Sigmoid colon (tissue), 7 donors: ENCODE measurements at places on chromosomes 3 and 15. TPM values are rescaled to one million over a fixed set of nuclear protein-coding genes. Genes with fewer than 3 reads are reported as not detected.

The RYR3 gene
- total RNA-seq, result 20.2 TPM

The SLC28A2 gene
- not detected for total RNA-seq

The ACSBG1 gene
- 3.9 TPM for total RNA-seq

The SPINT1 gene
- total RNA-seq, result 1.1 TPM

The PARP3 gene
- 22.4 TPM for total RNA-seq

The CLRN1 gene
- not detected for total RNA-seq

The BRK1 gene
- total RNA-seq, result 126 TPM

DNA sequence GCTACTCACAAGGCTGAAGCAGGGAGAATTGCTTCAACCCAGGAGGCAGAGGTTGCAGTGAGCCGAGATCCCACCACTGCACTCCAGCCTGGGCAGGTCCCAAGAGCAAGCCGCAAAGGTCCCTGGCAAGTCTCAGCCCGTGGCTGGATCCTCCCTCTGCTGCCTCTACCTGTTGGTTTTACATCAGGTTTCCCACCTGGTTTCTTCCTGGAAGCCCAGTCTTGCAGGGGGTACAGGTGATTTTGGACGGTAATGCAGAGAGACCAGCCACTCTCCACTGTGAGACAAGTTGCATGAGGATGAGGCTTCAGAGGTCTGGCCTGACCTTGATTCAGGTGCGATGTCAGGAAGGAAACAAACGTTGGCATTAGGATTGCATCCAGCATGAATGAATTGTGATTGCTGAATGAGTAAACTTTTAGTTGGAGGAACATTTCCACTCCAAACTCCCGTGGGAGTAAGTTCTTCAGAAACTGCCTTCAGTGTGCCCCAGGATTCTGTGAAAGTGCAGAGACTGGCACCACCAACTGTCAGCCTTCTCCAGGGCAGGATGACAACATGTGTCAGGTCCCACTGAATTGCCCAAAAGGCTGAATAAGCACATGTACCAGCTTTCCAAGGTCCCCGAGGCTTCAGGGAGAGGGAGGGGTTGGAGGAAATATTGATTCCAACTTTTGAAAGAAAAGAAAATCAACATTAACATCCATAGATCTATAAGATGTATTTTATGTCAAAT, 189.4 kb downstream of the TJP1 start:
- no peak for DNase-seq

- DNase-seq, result no peak
These were observed 407.9 kb upstream of the ATP11B start for GRCh38 chr3:182385356-182385755.

- no peak for DNase-seq
These were observed 53.8 kb upstream of the MRPS22 start for GRCh38 chr3:139289860-139290524.

DNA sequence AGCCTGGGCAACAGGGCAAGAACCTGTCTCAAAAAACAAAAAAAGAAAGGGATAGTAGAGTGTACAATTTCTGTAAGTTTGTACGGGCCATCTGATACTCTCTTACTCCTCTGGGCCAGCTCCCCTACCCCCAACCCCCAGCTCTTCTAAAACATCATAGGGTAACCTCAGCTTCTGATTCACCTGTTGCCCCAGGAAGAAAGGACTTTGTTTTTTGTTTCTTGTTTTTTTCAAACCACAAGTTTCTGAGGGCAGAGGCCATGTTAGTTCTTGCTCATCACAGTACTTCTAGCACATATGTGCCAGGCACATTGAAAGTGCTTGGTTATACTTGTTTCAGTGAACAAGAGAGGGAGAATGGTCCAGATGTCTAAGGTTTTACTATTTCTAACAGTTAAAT, 20.2 kb downstream of the ATOSA start:
- DNase-seq, result no peak

- DNase-seq, result no peak
These were observed 1.4 kb upstream of the GREM1 start for GRCh38 chr15:32716216-32716914.

- DNase-seq, result no peak
These were observed 103.2 kb downstream of the CHL1 start for GRCh38 chr3:299590-300301.

DNA sequence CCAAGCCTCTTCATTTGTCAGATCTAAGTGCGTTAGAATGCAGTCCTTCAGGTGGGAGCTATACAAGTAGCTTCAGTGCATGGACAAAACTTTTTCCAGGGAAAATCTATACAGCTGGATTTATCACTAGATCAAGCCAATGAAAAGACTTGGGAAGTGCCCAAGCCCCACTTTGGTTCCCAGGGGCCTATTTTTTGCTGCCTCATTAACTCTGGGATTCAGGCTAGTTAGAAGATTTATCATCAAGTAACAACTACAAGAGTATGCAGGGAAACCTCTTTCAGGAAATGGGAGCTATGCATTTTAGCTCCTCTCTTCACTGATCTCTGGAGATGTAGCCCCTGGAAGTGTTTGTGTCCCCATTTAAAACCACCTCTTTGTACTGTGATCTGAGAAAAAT, 908.8 kb downstream of the SQOR start:
- DNase-seq, result no peak

DNA sequence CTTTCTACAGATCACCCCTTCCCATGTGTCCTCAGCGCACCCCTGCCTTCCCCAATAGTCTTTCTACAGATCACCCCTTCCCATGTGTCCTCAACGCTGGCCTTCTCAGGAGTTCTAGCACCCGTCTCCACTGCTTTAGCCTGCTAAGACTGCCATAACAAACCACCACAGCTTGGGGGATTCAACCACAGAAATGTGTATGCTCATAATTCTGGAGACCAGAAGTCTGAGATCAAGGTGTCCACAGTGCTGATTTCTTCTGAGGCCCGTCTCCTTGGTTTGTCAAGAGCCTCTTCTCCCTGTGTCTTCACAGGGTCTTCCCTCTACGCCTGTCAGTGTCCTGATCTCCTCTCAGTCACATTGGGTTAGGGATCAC, 68.1 kb upstream of the CGNL1 start:
- peak; percentile 10 for DNase-seq

DNA sequence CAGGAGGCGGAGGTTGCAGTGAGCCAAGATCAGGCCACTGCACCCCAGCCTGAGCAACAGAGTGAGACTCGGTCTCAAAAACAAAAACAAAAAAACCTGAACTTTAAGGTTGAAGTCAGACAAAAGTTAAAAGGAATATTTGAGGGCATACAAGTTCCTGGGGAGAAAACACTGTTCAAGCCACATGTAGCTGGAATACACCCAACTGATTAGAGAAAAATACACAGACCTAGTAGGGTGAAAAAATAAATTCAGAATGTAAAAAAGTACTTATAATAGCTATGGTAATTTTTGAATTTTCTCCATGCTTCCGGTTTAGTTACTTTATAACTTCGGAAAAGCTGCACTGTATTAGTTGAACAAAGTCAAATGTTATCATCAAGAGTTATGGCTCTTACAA, 42.6 kb upstream of the SNTN start:
- DNase-seq, result no peak
